ENCODE measurements at places on chromosomes 1 and 21.

DNA sequence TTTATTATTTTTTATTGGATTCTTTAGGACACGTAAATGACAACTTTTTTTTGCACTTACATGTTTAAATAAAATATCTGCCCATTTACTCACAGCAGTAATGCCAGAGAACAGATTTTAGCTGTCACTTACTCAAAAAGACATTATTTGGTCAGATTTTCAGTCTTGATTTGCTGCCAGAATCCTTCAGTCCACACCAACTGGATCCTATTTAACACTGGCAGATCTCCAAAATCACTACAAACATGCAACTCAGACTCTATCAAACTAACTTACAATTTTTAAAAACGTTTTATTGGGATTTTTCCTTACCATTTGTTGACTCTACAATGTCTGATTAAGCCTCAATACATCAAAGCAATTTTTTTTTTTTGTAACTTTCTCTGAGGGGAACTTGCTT is 11.1 kb downstream of the ATP6V1G3 start:
- H3K27ac ChIP-seq = no peak overlapping the region
- no peaks in the 10 kb centered on the region for H3K4me1 ChIP-seq
- no peaks in the 10 kb centered on the region for H3K27me3 ChIP-seq
- H3K36me3 ChIP-seq = no peaks in the 10 kb centered on the region

DNA sequence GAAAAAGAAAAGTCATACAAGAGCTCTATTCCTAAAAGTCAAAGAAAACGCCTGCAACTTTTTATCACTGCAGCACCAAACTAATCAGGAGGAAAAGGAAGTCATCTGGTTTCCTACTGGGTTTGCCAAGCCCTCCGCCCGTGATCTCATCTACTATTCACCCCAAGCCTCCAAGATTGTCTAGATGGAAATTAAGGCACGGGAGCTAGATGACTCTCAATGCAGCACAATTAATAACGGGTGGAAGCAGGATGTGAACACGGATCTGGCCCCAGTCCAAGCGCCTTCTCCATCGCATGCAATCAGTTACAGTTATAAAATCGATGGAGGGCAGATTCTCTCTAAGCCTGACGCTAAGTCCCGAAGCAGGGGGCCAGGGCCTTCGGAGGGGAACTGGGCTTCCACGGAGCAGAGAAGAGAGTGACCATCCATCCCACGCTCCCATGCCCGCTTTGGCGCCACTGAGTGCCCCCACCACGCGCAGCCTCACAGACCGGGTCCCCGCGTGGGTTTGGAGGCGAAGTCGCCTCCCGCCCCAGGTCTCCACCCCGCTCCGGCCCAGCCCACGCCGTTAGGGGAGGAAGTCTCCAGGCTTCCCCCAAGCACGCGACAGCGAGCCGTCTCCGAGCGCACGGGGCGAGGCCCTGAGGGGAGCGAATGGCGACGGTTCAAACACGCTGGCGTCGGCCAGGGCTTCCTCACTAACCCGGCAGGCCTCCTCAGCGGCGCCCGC is 1.8 kb downstream of the HSF2BP start:
- H3K27ac ChIP-seq = no peak overlapping the region
- H3K36me3 ChIP-seq = no peaks in the 10 kb centered on the region
- no peaks in the 10 kb centered on the region for H3K27me3 ChIP-seq
- peaks cover 8% of the 10 kb centered on the region for H3K4me1 ChIP-seq
- H3K4me3 ChIP-seq = no peak overlapping the region
- DNase-seq = no peak

DNA sequence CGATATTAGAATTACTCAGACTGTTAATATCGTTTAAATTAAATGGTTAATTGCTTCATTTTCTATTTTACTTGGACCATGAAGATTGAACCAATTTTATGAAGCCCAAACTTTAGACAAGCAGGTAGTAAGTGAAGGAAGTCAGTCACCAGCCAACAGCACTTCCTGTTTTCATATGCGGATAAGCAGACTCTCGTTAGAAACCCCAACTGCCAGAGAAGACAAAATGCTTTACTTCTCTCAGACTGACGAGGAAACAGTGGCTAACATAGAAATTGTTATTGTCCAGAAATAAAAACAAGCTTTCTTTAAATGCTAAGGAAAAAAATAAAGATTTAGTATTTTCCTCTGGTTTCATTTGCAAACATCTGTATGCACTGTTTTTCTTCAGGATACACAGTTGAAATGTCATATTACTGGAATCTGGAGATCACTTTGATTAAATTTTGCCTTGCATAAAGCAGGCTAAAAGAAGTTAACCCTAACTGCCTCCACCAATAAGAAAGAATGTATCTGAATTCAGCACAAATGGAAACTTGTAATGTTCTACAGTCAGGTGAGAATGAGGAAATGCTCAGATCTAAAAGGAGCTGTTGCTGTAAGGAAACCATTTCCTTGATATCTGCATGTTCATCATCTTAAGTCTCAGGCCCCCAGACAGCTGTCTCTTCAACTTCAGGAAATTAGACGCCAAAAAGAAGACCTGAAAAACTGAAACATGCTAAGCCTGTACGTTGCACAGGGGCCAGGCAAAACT is 129.8 kb upstream of the SAMSN1 start:
- no peak overlapping the region for H3K27ac ChIP-seq
- no peaks in the 10 kb centered on the region for H3K4me1 ChIP-seq
- no peaks in the 10 kb centered on the region for H3K27me3 ChIP-seq
- no peak overlapping the region for H3K4me3 ChIP-seq
- no peak for DNase-seq
- H3K36me3 ChIP-seq = no peaks in the 10 kb centered on the region

GRCh38 chr1:147504801-147505311 is 36.4 kb upstream of the BCL9 start:
- H3K27me3 ChIP-seq = no peaks in the 10 kb centered on the region
- H3K4me3 ChIP-seq = peak overlapping the region; percentile 33
- no peak for DNase-seq

GRCh38 chr1:3746389-3746829 is 5.8 kb upstream of the CCDC27 start:
- H3K27ac ChIP-seq = peak overlapping the region; percentile 25
- H3K4me3 ChIP-seq = peak overlapping the region; percentile 83
- peaks cover 9% of the 10 kb centered on the region for H3K4me1 ChIP-seq
- DNase-seq = no peak
- H3K27me3 ChIP-seq = no peaks in the 10 kb centered on the region

GRCh38 chr1:38464071-38464661 is 395.4 kb downstream of the RRAGC start:
- H3K4me3 ChIP-seq = no peak overlapping the region
- no peaks in the 10 kb centered on the region for H3K4me1 ChIP-seq
- H3K36me3 ChIP-seq = no peaks in the 10 kb centered on the region
- no peaks in the 10 kb centered on the region for H3K27me3 ChIP-seq

DNA sequence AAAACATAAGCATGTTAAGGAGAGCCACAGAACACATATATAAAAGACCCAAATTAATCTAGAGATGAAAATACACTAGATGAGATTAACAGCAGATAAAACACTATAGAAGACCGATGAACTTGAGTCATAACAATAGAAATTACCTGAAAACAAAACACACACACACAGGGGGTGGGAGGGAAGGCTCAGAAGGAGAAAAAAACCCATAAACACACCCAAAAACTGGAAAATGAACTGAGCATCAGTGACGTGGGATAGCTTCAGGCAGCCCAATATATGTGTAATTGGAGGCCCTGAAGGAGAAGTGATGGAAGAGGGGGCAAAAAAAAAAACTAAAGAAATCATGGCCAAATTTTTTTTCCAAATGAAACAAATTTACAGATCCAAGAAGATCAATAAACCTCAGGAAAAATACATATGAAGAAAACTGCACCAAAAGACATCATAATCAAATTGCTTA is 11.4 kb downstream of the ALDH9A1 start:
- H3K27ac ChIP-seq = no peak overlapping the region
- H3K4me1 ChIP-seq = peaks cover 12% of the 10 kb centered on the region
- no peak overlapping the region for H3K4me3 ChIP-seq

- peaks cover 14% of the 10 kb centered on the region for H3K4me1 ChIP-seq
- peak overlapping the region; percentile 86 for H3K27ac ChIP-seq
- no peak for DNase-seq
- H3K36me3 ChIP-seq = no peaks in the 10 kb centered on the region
- H3K27me3 ChIP-seq = no peaks in the 10 kb centered on the region
These were observed 977 bp downstream of the LCA5L start for GRCh38 chr21:39444421-39445180.

Data from thoracic aorta (tissue), 2 donors.